Fibroblast of pulmonary artery (primary cell): ENCODE measurements at places on chromosomes 5 and 9.

GRCh38 chr5:113381791-113382190 is 53.0 kb downstream of the TSSK1B start:
- no peak for DNase-seq

GRCh38 chr5:61332851-61333320 is 828 bp downstream of the ZSWIM6 start:
- DNase-seq, result peak; percentile 70

DNA sequence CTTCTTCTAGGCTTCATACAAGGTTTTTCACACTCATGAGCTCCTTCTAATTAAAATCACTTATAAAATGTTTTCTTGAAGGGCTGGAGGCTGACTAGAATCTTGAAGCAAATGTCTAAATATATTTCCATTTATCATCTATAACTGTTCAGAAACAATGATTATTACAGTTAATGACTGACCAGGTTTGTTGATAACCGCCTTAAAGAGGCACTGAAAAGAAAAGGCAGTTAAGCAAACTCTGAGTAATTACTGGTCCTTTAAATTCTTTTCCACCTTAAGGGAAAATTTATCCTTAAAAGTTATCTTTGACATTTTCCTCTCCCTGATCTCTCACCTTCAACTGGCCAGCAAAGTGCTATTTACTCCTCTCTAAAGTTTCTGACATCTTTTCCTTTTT is 43.2 kb downstream of the RICTOR start:
- DNase-seq, result no peak

DNA sequence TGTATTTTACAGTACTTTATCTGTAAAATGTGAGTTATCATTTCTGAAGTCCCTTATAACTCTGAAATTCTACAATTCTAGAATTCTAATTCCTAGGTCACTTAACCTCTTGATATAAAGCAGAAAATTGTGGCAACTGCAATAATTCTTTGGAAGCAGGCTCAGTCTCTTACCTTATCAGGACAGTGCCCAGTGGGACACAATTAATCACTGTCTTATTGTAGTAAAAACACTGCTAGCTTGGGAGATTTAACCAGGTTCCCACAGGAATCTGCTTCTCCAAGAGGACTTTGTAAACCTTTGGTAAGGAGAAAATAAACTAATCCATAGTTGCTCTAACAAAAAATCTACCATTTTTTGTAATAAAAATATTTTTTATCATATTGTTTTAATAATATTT is 18.3 kb upstream of the SPATA9 start:
- DNase-seq, result no peak

- DNase-seq, result peak; percentile 90
Observed at GRCh38 chr5:42949348-42950115, 90.6 kb downstream of the ANXA2R start.

- no peak for DNase-seq
Observed at GRCh38 chr5:86465052-86465838, 152.5 kb upstream of the COX7C start.

DNA sequence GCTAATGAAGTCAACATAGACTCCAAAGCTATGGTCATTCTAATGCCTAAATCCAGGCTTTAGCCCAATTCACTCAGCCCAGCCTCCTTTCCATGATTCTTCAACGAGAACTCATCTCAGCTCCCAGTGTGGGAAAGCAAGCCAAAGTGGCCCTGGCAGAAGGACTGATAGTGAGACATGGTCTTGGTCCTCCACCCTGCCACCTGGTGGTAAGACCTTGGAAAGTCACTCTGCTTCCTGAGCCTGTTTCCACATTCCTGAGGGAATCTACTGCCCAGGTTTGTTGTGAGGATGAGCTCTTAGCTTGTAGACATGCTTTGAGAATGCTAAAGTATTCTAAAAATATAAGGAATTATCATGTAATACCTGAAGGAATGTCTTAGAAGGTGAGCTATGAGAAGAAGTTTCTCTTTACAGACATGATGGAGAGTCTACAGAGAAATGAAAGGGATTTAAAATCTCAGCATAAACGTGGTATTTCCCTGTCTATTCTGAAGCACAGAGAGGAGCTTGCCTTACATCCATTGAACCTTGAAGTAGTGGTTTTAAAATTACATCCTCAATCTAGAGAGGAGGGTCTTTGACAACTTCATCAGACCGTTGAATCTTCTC is 173.5 kb downstream of the TRIM32 start:
- DNase-seq, result peak; percentile 73

- peak; percentile 7 for DNase-seq
Observed at GRCh38 chr5:121175986-121176385, 675.7 kb upstream of the FTMT start.

GRCh38 chr9:135070964-135071735 is 16.3 kb upstream of the OLFM1 start:
- no peak for DNase-seq

DNA sequence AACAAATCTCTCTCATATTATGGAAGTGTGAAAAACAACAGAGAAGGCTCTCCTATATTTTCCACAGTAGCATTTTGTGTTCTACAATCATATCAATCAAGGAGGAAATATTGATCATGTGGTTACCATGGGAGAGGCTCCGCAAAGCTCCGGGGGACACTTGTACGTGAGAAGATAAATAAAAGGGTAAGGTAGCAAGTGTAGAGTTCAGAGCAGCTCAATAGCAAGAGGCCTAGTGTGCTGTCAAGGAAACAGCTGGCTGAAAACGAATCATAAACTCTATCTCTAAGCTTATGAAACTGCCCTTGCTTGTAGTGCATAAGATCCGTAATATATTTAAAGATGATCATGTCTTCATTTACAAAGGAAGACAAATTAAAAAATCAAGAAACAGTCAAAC is 57.5 kb downstream of the CDH18 start:
- no peak for DNase-seq

DNA sequence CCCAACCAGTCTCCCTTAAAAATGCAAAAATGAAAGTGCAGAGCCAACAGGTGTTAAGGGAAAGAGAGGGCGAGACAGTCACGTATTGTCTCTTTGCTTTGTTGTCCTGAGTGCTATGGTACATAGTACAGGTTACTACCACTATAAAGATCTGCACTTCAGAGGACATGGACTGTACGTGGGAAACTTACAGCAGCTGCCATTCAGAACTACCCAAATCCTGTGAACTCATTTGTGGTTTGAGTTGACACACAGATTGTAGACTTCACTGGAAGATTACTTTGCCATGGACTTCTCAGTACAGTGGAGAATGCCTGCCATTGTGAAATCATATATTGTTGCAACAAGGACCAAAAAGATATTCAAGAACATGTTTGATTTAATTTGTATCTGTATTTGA is 34.8 kb downstream of the FBXO38 start:
- no peak for DNase-seq

DNA sequence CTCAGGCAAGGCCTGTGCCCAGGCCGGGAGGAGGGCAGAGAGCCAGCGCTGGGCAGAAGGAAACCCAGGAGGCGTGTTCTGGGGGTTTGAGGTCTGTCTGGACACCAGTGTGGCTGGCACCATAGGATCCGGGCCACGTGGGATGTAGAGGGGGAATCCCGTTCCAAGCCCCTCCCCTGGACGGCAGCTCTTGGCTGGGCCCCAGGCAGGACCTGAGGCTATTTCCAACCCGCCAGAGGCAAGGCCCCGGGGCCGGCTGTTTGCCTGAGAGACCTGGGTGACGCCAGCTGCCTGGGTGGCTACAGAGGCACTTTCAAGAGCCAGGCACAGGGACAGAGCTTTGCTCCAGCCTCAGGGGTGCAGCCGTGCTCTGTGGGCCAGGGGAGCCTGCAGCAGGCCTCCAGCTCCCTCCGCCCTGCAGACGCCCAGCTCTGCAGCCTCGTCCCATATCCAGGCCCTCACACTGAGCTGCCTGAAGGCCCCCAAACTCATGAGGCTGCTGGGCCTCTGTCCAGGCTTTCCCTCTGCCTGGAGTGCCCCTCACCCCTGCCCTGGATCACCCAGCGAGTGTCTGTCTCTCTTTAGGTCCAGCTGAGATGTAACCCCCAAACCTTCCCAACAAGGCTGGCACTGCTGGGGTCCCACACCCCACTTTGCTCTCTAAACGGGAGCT is 56.6 kb upstream of the EGFL7 start:
- no peak for DNase-seq

- peak; percentile 39 for DNase-seq
Observed at GRCh38 chr5:145937432-145938250, 1.3 kb downstream of the SH3RF2 start.

DNA sequence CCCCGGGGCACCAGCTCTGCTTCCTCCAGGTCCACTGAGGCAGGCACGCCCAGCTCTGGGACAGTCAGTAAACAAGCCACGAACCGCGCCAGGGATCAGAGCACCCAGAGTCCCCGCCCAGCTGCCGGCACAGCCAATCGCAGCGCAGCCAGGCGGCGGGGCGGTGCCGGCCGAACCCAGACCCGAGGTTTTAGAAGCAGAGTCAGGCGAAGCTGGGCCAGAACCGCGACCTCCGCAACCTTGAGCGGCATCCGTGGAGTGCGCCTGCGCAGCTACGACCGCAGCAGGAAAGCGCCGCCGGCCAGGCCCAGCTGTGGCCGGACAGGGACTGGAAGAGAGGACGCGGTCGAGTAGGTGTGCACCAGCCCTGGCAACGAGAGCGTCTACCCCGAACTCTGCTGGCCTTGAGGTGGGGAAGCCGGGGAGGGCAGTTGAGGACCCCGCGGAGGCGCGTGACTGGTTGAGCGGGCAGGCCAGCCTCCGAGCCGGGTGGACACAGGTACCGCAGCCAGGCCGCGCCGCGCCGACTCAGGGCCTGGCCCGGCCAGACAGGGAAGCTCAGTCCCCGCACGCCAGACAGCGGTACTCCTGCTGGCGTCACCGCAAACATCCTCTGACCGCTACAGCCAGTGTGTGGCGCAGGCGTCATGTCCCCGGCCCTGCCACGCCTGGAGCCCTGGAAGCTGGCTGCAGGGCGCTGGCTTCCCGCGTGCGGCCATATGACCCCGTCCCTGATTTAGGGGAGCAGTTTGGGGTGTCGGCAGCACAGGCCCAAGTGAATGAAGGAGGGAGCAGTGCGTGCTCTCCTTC is at the start of gene CTSL:
CTSL (plus strand) TSS at position 220 of the 810 bp plus-strand sequence. CDS start 1,485 bp downstream, outside the sequence.
- DNase-seq, result peak; percentile 90

DNA sequence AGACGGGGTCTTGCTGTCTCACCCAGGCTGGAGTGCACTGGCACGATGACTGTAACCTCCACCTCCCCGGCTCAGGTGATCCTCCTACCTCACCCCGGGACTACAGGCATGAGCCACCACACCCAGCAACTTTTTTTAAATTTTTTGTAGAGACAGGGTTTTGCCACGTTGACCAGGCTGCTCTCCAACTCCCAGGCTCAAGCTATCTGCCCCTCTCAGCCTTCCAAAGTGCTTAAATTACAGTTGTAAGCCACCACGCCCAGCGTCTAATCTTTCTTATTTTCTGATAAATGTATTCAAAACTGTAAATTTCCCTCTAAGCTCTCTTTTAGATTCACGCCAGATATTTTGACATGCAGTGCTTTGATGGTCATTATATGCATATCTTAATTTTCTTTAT is 10.3 kb downstream of the FRRS1L start:
- no peak for DNase-seq

DNA sequence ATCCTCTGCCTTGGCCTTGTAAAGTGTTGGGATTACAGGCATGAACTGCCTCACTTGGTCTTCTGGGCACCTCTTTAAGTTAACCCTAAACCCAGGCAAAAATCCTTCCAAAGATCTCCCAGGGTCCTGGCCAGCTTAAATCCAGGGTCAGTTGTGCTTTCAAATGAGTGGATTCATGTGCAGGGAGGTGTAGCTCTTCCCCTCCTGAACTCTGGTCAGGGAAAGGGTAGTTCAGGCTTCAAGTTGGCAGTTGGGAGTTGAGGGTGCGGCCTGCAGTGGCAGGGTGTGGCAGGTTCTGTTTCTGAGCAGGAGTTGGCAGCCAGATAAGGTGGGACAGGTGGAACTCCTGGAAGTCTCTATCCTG is 3.6 kb downstream of the HNRNPAB start:
- no peak for DNase-seq

DNA sequence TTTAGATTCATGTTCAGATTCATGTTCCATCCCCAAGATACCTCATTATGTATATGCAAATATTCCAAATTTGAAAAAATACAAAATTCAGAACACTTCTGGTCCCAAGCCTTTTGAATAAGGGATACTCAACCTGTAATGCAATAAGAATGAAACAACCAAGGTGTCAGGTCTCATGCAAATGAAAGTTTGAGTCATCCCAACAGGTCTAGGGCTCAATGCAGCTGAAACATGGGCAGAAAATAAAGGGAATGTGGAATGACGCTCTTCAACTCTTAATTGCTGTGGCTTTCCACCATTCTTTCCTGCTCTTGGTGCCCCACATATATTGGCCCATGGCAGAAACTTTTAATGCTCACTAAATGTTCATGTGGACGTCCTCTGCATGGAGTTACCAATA is 107.3 kb upstream of the DAPK1 start:
- DNase-seq, result no peak

DNA sequence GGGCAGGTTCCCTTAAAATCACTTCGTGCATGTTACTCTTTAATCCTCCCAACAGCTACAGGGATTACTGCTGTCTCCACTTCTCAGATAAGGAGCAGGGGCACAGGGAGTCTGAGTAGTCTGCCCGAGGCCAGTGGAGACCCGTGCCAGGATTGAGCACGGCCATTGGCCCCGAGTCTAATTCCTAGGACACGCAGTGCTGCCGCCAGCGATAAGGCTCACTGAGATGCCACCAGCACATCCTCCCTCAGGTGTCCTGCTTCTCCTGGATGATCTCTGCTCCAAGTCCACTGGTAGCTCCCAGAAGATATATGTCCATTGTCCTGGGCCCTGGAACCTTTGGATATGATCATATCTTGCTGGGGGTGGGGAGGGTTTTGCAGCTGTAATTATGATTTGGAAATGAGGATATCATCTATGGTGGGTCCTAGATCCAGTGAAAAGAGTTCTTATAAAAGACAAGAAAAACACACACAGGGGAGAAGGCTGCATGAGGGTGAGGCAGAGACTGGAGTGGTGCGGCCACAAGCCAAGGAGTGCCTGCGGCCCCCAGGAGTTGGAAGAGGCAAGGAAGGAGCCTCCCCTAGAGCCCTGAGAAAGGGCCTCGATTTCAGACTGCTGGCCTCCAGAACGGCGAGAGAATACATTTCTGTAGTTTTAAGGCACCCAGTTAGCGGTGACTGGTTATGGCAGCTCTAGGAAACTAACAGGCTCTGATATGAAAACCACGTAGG is 19.4 kb upstream of the MED10 start:
- no peak for DNase-seq

- DNase-seq, result no peak
Observed at GRCh38 chr5:120540097-120540496, 76.0 kb downstream of the PRR16 start.

DNA sequence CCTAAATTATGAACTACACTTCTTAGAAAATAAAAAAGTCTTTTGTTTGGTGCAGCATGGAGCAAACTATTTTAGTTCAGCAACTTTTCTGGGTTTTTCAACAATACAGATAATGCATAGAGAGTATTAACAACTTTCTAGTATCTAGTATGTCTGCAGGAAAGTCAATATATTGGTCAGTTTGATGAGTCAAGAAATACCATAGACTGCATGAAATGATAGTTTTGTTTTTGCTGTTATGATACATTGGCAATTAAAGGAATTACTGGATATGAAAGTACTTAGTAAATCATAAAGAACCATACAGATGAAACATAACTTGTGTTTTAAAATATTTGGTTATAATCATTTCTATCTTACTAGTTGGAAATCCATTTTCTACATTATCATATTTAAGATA is 173.5 kb downstream of the GIN1 start:
- DNase-seq, result no peak
